Nephron progenitor cell (in vitro differentiated cells): ENCODE measurements at places on chromosomes 1 and 21.

- DNase-seq, result no peak
Measured at GRCh38 chr1:18494304-18494703, 13.6 kb downstream of the KLHDC7A start.

DNA sequence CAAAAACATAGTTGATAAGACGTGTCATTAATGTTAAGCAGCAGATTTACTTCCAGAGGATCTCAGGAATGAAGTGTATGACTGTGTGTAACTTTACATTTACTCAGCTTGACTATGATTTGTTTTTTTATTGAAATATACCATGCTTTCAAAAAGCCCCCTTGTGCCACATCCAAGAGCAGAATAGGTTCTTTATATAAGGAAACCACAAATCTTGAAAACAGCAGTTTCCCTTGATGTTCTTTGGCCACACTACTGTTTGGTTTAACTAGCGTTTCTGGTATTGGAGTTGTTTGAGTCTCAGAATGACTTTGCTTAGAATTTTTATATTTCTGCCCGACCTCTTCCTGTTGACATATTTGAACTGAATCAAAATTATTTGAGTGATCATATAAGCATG is 25.0 kb downstream of the LRRC8C start:
- DNase-seq, result no peak

GRCh38 chr1:117631359-117632160 is 25.7 kb downstream of the TENT5C start:
- no peak for DNase-seq

DNA sequence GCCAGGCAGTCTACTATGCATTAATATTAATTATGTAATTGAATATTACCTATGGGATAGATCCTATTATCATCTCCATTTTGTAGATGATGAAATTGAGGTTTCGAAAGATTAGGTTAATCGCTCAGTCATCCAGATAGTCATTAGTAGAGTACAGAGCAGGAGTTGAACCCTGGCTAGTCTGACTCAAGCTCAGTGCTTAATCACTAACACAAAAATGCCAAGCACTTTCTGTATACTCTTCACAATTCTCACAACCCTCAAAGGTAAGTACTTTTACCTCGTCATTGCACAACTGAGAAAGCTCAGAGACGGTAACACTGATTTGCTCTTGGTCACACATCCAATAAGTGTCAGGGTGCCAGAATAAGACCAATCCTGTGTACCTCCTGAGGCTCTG is 280.2 kb upstream of the PLXNA2 start:
- no peak for DNase-seq

- DNase-seq, result no peak
Measured at GRCh38 chr1:103101399-103101798, 6.9 kb downstream of the COL11A1 start.

- no peak for DNase-seq
Measured at GRCh38 chr1:109208836-109209463, 4.8 kb upstream of the SARS1 start.

GRCh38 chr1:9164919-9165318 is 36.0 kb upstream of the GPR157 start:
- no peak for DNase-seq
